K562 (cell line): ENCODE measurements at places on chromosomes 7 and 10. TPM values are rescaled to one million over a fixed set of nuclear protein-coding genes. Genes with fewer than 3 reads are reported as not detected.

DNA sequence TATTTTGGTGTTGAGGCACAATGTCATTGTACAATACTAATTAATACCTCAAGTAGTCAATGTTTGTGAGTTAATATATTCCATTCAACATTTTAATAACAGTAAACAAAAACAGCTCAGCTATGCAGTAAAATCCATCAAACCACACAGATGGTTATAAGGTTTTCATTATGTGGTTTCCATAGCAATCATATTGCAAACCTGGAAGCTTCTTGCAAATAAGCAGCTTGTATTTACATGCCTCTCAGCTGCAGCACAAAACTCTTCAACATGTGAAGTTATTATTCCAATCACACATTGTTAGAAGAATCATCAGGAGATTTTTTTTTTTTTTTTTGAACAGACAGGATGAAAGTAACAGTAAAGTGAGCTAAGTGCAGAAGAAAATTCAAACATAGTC is 170.2 kb downstream of the SKAP2 start:
- DNase-seq: no peak
- no peak overlapping the region for H3K4me3 ChIP-seq
- no peaks in the 10 kb centered on the region for H3K4me1 ChIP-seq
- no peak overlapping the region for H3K27ac ChIP-seq

The CDC14C gene
- total RNA-seq: not detected in 2 replicates

The GNAI1 gene
- 0.13 TPM in 1 of 2 replicates, not detected in the other for total RNA-seq

DNA sequence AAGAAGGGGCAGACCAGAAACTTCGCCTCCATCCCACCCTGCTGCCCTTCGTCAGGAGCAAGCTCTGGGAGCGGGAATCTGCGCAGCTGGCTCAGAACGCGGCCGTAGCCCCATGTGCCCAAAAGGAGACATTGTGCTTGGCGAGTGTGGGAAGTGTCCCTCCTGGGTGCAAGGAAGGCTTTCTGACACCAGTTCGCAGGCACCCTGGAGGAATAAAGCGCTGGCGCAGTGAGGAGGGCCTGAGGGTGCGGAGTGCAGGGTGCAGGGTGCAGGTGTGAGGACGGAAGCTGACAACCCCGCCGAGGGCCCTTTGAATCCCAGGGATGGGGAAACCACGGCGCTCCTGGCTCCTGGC is 811 bp downstream of the SLIT1 start:
- H3K36me3 ChIP-seq: no peaks in the 10 kb centered on the region
- DNase-seq: no peak
- no peak overlapping the region for H3K4me3 ChIP-seq
- no peak overlapping the region for H3K27ac ChIP-seq

- no peak overlapping the region for H3K27ac ChIP-seq
- DNase-seq: no peak
- H3K4me1 ChIP-seq: no peaks in the 10 kb centered on the region
- peaks cover 5% of the 10 kb centered on the region; the same call in 1 of the 2 replicates for H3K27me3 ChIP-seq
Measured at GRCh38 chr7:39819514-39819913, 130.5 kb upstream of the CDK13 start.

GRCh38 chr7:140517546-140518369 is 38.5 kb upstream of the MKRN1 start:
- DNase-seq: peak; percentile 94
- H3K36me3 ChIP-seq: no peaks in the 10 kb centered on the region
- peaks cover 4% of the 10 kb centered on the region; the same call in 2 of the 3 replicates for H3K4me1 ChIP-seq
- no peak overlapping the region for H3K4me3 ChIP-seq
- no peak overlapping the region for H3K27ac ChIP-seq
- H3K27me3 ChIP-seq: peaks cover 5% of the 10 kb centered on the region; the same call in 1 of the 2 replicates

The GJD4 gene
- total RNA-seq: not detected in 2 replicates

DNA sequence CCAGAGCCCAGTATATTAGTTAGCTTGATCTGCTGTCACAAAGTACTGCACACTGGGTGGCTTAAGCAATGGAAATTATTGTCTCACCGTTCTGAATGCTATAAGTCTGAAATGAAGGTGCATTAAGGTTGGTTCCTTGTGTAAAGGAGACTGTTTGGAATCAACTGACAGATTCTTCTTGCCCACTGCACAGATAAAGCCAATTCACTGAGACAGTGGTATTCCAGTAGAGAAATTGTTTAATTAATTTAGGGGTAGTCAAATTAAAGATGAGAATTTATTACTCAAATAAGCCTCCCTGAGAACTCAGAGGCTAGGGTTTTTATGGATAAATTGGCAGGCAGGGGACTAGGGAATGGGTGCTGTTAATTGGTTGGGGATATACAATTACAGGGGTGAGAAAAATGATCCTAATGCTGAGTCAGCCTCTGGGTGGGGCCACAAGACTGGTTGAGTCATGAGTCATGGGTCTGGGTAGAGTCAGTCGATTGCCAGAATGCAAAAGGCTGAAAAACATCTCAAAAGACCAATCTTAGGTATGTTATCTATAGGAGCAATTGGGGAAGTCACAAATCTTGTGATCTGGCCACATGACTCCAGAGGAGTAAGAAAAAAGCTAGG is 23.5 kb upstream of the SAMD9L start:
- H3K27ac ChIP-seq: no peak overlapping the region
- no peak for DNase-seq
- no peaks in the 10 kb centered on the region for H3K36me3 ChIP-seq

GRCh38 chr10:86941991-86942421 is 15.4 kb downstream of the MMRN2 start:
- no peak overlapping the region for H3K27ac ChIP-seq
- H3K36me3 ChIP-seq: no peaks in the 10 kb centered on the region
- no peaks in the 10 kb centered on the region for H3K4me1 ChIP-seq
- H3K27me3 ChIP-seq: no peaks in the 10 kb centered on the region
- DNase-seq: no peak

The DENND11 gene
- total RNA-seq: 0.49 and 0.65 TPM in 2 replicates

DNA sequence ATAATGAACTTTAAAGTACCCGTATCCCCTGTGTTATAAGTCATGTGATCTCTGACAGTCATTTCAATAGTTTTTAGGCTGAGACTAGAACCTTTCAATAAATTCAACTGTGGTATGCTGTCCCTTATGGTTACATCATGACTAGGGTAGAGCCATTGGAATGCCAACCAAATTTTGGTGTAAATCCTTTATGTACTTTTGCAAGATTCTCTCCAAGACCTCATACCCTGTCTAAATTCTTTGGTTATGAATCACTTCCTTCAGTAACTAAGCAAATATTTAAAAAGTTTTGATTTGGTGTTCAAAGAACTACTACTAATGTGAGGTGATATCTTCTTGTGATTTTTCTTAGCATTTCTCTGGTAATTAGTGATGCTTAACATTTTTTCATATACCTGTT is 20.8 kb upstream of the OR6B1 start:
- H3K4me1 ChIP-seq: peaks cover 14% of the 10 kb centered on the region; the same call in 2 of the 3 replicates
- no peak overlapping the region for H3K4me3 ChIP-seq
- no peaks in the 10 kb centered on the region; the same call in 2 of the 3 replicates for H3K36me3 ChIP-seq
- peaks cover 6% of the 10 kb centered on the region; the same call in 1 of the 2 replicates for H3K27me3 ChIP-seq

DNA sequence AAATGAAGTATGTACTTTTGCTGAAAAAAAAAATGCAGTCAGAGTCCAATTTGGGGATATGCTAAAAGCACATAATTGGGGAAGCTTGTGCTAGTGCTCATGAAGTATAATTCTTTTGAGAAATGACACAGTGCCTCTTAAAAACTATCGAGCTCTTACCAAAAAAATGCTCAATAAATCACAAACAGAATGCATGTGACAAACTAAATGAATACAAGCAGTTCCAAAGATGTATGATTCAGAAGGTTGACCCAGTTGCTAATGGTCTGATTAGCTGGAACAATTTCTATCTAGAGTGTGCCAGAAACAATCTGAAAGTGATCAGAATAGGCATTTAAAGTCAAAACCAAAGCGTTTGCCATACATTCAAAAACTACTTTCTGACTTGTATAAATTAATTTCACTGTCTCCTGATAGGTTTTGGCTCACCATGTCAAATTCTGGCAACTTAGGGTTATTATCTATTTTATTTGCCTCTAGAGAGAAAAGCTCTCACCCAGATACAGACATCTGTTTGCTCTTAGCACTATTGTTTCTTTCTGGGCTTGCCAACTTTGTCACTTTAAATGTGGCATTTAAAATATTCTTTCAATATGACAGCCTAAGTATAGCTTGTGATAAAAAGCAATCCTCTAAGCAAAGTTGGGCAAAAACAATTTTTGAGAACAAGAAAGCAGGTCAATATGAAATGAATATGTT is 114.7 kb upstream of the AHR start:
- no peak for DNase-seq
- H3K36me3 ChIP-seq: no peaks in the 10 kb centered on the region
- H3K4me3 ChIP-seq: no peak overlapping the region
- no peaks in the 10 kb centered on the region for H3K4me1 ChIP-seq
- H3K27me3 ChIP-seq: no peaks in the 10 kb centered on the region
- H3K27ac ChIP-seq: no peak overlapping the region

The UNC5B gene
- 7.6 and 8.4 TPM in 2 replicates for total RNA-seq

DNA sequence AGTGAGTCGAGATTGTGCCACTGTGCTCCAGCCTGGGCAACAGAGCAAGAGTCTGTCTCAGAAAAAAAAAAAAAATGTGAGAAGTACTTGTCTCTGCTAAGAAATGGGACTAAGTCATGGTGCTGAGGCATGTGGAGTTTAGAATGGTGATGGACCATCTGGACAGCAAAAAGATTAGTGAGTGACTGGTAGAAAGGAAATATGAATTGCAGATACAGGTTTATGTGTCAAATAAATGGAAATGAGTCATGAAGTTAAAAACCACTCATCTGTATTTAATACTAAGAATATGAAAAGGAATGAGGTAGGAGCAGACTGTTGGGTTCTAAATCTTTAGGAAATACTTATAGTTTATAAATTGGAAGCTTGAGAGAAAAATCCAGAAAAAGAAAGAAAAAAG is 625.7 kb upstream of the ANKRD30A start:
- no peak for DNase-seq
- H3K27ac ChIP-seq: no peak overlapping the region
- no peaks in the 10 kb centered on the region for H3K36me3 ChIP-seq
- H3K4me1 ChIP-seq: no peaks in the 10 kb centered on the region

DNA sequence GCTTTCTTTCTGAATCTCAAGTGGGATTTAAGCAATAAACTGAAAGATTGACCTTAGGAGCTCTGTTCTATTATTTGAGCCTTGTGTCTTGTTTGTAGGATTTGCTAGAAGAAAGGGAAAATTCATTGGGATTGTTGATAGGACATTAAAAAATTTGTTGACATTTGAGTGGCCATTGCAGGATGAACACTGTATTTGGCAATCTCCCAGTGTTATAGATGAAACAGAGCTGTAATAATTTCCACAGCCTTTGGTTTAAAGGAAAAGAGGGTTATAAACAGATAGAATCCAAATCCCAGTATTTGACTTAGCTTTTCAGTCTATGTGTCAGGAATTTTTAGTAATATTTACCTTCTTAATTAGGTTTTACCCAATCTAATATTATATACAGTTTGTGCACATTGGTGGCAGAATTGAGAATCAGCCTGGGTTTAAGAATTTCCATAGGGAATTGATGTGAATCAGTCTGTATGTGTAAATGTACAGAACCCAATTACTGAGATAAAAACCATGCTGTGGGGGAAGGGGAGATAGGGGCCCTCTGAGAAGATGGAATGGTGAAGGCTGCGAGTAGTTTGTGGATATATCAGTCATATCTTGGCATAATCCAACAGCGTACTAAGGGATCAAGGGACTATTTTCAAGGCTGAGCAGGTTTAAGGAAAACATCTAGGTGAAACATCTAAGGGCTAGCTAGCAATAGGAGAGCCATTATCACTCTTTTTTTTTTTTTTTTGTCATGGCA is 6.5 kb downstream of the SGPL1 start:
- DNase-seq: no peak
- H3K4me1 ChIP-seq: peaks cover 6% of the 10 kb centered on the region; the same call in 2 of the 3 replicates
- no peak overlapping the region for H3K27ac ChIP-seq
- H3K36me3 ChIP-seq: peaks cover 4% of the 10 kb centered on the region; the same call in 1 of the 3 replicates

GRCh38 chr7:67448271-67448670 is 451.6 kb downstream of the TYW1 start:
- H3K27me3 ChIP-seq: peaks cover 7% of the 10 kb centered on the region; the same call in 1 of the 2 replicates
- peaks cover under 1% of the 10 kb centered on the region; the same call in 2 of the 3 replicates for H3K4me1 ChIP-seq
- no peak overlapping the region for H3K4me3 ChIP-seq
- DNase-seq: no peak

- H3K27ac ChIP-seq: no peak overlapping the region
- DNase-seq: no peak
- H3K27me3 ChIP-seq: peaks cover 5% of the 10 kb centered on the region; the same call in 1 of the 3 replicates
- no peak overlapping the region for H3K4me3 ChIP-seq
Measured at GRCh38 chr10:8298896-8299570, 244.5 kb downstream of the GATA3 start.

The OR13A1 gene
- total RNA-seq: 0.07 and 0.13 TPM in 2 replicates

The PLCE1 gene
- total RNA-seq: 0.02 and 0.04 TPM in 2 replicates

The UTF1 gene
- total RNA-seq: 0.16 and 0.35 TPM in 2 replicates

GRCh38 chr10:283916-284356 is 148.7 kb downstream of the ZMYND11 start:
- no peaks in the 10 kb centered on the region for H3K4me1 ChIP-seq
- no peak for DNase-seq
- H3K27me3 ChIP-seq: peaks cover 79% of the 10 kb centered on the region
- H3K4me3 ChIP-seq: no peak overlapping the region

GRCh38 chr10:29555091-29555745 is 79.6 kb downstream of the SVIL start:
- no peaks in the 10 kb centered on the region for H3K36me3 ChIP-seq
- H3K27me3 ChIP-seq: peaks cover 14% of the 10 kb centered on the region
- DNase-seq: no peak
- H3K4me1 ChIP-seq: no peaks in the 10 kb centered on the region
- H3K4me3 ChIP-seq: no peak overlapping the region

- H3K4me3 ChIP-seq: no peak overlapping the region
- peaks cover 6% of the 10 kb centered on the region for H3K4me1 ChIP-seq
- no peaks in the 10 kb centered on the region for H3K36me3 ChIP-seq
- no peak overlapping the region for H3K27ac ChIP-seq
- no peak for DNase-seq
Measured at GRCh38 chr10:110528224-110528996, 30.7 kb downstream of the DUSP5 start.

DNA sequence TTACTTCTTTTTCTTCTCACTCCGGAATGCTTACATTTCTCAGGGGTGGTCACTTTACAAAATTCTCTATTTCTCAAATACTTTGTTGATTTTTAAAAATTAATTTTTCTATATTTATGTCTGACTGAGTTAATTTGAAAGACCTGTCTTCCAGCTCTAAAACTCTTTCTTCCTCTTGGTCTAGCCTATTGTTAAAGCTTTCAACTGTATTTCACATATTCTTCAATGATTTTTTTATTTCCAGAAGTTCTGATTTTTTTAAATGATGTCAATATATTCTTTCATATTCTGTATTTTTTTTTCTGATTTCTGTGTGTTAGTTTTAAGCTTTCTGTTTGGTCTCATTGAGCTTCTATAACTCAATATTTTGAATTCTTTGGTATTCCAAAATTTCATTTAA is 27.3 kb upstream of the AKR1C2 start:
- no peak overlapping the region for H3K27ac ChIP-seq
- no peaks in the 10 kb centered on the region for H3K4me1 ChIP-seq
- no peaks in the 10 kb centered on the region for H3K27me3 ChIP-seq

The PPP1R3A gene
- 0.07 TPM in 1 of 2 replicates, not detected in the other for total RNA-seq

DNA sequence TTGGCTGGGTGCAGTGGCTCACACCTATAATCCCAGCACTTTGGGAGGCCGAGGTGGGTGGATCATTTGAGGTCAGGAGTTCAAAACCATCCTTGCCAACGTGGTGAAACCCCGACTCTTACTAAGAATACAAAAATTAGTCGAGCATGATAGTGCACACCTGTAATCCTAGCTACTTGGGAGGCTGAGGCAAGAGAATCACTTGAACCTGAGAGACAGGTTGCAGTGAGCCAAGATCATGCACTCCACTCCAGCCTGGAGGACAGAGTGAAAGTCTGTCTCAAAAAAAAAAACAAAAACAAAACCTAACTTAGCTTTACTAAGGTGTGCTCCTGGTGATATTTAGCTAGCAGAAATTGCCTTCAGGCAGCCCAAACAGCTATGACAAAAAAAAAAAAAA is 24.3 kb upstream of the VDAC2 start:
- no peak for DNase-seq
- H3K4me3 ChIP-seq: no peak overlapping the region
- no peaks in the 10 kb centered on the region; the same call in 2 of the 3 replicates for H3K4me1 ChIP-seq
- H3K27ac ChIP-seq: no peak overlapping the region
- H3K36me3 ChIP-seq: no peaks in the 10 kb centered on the region
- H3K27me3 ChIP-seq: no peaks in the 10 kb centered on the region

The IKZF1 gene
- total RNA-seq: 85.3 and 96.6 TPM in 2 replicates
